ENCODE measurements at places on chromosomes 6 and 20. TPM values are rescaled to one million over a fixed set of nuclear protein-coding genes. Genes with fewer than 3 reads are reported as not detected.

GTSF1L gene
- not detected for total RNA-seq

PLA2G7 gene
- 0.13 TPM for total RNA-seq

CST4 gene
- total RNA-seq: 0.31 TPM

CSE1L gene
- total RNA-seq: 77.5 TPM

CLVS2 gene
- not detected for total RNA-seq

DNMT3B gene
- total RNA-seq: 2.9 TPM

L3MBTL1 gene
- 5.2 TPM for total RNA-seq

FANCE gene
- total RNA-seq: 4.0 TPM

OR2J3 gene
- not detected for total RNA-seq

OR2B6 gene
- not detected for total RNA-seq

ADISSP gene
- 16.2 TPM for total RNA-seq

C20orf173 gene
- total RNA-seq: not detected

TFAP2D gene
- total RNA-seq: 0.26 TPM

ZNF343 gene
- 9.5 TPM for total RNA-seq

PACRG gene
- 0.12 TPM for total RNA-seq

E2F1 gene
- 14.1 TPM for total RNA-seq

TRIM40 gene
- not detected for total RNA-seq

ACOT8 gene
- 32.9 TPM for total RNA-seq

Measured in aortic smooth muscle cell (primary cell).